ENCODE measurements at places on chromosomes 12 and 14.

DNA sequence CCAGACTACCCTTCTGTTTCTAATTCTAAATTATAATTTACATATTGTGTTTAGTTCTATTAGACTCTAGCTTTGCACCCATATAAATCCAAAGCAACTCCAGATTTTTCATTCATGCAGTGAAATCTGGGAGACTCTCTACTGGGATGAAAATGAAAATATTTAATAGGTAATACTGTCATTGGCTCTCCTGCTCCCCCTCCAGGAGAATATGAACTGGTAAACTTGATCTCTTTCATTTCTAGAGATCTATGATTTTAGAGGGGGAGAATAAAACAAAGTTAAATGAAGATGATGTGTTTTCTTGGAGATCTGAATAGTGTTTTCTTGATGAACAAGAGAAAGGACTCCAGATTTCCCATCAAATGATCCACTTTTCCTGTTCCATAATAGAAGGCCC lies 104.3 kb upstream of the TMCC3 start:
- DNase-seq: no peak

GRCh38 chr14:90778571-90779255 lies 37.5 kb downstream of the TTC7B start:
- no peak for DNase-seq

DNA sequence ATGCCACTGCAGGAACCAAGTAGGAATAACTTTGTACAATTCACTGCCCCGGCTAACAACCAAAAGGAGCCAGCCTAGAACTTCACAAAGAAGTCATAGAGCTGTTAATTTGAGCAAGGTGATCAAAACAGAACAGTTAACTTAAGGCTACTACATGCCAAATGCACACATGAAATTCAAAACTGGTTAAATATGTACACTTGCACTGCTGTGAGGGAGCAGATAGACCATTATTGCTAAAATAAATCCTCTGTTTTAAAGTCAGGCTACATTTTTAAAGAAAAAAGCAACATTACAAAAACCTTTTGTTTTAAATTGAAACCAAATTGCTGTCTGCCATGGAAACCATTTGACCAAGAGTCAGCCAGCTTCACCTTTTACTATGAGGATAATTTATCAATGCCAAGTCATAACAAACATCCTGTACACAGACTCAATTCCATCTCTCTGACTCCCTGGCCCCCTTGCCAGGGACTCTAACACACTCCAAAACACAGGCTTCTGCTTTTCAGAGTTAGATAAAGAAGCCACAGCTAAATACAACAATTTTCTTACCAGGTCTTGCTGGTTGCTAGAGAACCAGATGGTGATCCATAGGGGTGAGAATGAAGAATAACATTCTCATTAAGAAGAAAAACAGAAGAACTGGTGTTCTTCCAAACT lies 84.0 kb downstream of the LRP6 start:
- no peak for DNase-seq

DNA sequence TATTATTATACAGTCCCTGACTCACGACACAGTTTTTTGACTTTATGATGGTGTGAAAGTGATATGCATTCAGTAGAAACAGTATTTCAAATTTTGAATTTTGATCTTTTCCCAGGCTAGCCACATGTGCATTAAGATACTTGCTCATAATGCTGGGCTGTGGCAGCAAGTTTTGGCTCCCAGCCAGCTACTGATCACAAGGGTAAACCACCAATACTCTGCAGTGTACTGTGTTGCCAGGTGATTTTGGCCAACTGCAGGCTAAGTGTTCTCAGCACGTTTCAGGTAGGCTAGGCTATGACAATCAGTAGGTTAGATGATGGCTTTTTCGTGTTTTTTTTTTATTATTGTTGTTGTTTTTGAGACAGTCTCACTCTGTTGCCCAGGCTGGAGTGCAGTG lies 69.4 kb upstream of the ACTN1 start:
- no peak for DNase-seq

DNA sequence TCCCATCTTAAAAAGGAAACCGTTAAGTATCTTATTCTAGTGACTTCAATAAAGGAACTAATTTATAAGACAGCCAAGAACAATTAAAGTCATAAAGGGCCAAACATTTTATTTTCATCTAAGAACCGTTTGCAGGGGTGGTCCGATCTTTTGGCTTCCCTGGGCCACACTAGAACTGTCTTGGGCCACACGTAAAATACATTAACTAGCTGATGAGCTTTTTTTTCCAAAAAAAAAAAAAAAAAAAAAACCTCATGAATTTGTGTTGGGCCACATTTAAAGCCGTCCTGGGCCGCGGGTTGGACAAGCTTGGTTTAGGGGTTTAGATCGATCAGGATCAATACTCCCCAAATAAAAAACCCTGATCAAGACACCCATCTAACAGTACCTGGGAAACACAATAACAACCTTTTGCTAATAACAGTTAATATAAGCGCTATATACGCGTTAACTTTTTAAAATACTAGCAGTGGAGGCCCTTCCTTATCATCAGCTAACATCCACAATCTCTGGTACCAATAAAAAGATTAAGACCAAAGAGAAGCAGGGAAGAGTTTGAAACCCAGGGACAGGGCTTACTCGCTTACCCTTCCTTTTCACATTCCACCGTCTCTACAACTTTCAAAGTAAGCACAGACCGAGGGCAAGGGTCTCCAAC lies 1.1 kb downstream of the NAP1L1 start:
- DNase-seq: no peak

GRCh38 chr14:92653162-92653651 lies 95.2 kb downstream of the LGMN start:
- DNase-seq: no peak

- no peak for DNase-seq
Observed at GRCh38 chr14:51859131-51859530, 1.3 kb upstream of the GNG2 start.
